Testis (tissue), 5 donors: ENCODE measurements at places on chromosomes 1 and 21. TPM values are rescaled to one million over a fixed set of nuclear protein-coding genes. Genes with fewer than 3 reads are reported as not detected.

Gene PPP1R15B
- total RNA-seq: 42.0 TPM

Gene MAP10
- 8.4 TPM for total RNA-seq

Gene DPYD
- 14.7 TPM for total RNA-seq

- no peak for DNase-seq
- H3K4me3 ChIP-seq: no peak overlapping the region
- H3K27ac ChIP-seq: no peak overlapping the region
- H3K36me3 ChIP-seq: no peaks in the 10 kb centered on the region
Measured at GRCh38 chr1:209416039-209416438, 167.5 kb upstream of the CAMK1G start.

DNA sequence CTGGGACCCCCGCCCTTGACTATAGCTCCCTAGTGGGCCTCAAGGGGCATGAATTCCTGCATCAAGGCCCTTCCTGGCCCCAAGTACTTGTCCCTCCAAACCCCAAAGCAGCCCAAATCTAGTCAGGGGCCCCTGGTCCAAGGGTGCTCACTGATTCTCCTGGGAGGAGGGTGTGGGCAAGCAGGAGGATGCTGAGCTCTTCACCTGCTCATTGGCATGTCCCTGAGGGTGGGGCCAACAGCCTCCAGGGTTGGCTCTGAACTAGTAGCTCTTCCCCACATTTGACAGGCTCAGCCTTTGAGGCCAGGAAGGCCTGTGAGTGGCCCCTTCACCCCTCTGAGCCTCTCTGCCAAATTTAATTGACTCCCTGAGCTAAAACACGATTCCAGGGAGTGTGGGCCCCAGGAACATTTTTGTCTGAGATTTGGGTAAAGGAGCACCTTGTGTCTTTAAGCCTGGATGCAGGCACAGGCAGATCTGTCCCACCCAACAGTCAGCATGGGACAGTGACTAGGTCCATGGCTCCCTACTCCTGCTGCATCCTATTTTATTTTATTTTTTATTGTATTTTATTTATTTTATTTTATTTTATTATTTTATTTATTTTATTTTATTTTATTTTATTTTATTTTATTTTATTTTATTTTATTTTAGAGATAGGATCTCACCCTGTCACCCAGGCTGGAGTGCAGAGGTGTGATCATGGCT is 11.0 kb upstream of the WNT9A start:
- no peak overlapping the region for H3K27ac ChIP-seq
- no peak overlapping the region for H3K4me3 ChIP-seq
- H3K36me3 ChIP-seq: no peaks in the 10 kb centered on the region
- H3K27me3 ChIP-seq: no peaks in the 10 kb centered on the region

- no peak overlapping the region for H3K27ac ChIP-seq
- DNase-seq: no peak
- no peak overlapping the region for H3K4me3 ChIP-seq
- no peaks in the 10 kb centered on the region for H3K4me1 ChIP-seq
Measured at GRCh38 chr1:235429143-235429542, 61.9 kb downstream of the TBCE start.

DNA sequence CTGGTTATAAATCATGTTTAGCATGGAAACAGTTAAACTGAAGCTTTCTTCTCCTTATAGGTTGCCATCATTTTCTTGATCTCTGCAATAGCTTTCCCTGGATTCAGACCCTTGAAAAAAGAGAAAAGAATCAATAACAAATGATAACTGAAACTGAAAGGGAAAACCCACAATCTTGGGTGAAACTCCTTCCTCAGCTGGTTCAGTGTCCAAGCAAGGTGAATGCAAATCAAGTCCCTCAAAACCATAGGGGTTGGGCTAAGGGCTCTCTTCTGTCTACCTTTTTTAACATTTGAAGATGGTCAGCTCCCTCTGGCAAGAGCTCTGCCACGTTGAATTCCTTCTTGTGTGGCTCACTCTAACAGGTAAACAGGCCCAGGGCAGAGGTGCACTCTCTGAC is 7.1 kb upstream of the ATP13A2 start:
- no peak overlapping the region for H3K4me3 ChIP-seq
- H3K4me1 ChIP-seq: no peaks in the 10 kb centered on the region
- H3K27me3 ChIP-seq: no peaks in the 10 kb centered on the region
- H3K27ac ChIP-seq: no peak overlapping the region
- H3K36me3 ChIP-seq: no peaks in the 10 kb centered on the region

- H3K4me3 ChIP-seq: peak within 1 kb of the TSS; percentile 55
- peak; percentile 49 for DNase-seq
- H3K4me1 ChIP-seq: no peaks in the 10 kb centered on the region
- no peaks in the 10 kb centered on the region for H3K36me3 ChIP-seq
Measured at GRCh38 chr1:115089420-115090185, at the start of gene TSPAN2. TSPAN2 (minus strand) TSS chr1:115089503; CDS start chr1:115089432, 71 bp downstream.

DNA sequence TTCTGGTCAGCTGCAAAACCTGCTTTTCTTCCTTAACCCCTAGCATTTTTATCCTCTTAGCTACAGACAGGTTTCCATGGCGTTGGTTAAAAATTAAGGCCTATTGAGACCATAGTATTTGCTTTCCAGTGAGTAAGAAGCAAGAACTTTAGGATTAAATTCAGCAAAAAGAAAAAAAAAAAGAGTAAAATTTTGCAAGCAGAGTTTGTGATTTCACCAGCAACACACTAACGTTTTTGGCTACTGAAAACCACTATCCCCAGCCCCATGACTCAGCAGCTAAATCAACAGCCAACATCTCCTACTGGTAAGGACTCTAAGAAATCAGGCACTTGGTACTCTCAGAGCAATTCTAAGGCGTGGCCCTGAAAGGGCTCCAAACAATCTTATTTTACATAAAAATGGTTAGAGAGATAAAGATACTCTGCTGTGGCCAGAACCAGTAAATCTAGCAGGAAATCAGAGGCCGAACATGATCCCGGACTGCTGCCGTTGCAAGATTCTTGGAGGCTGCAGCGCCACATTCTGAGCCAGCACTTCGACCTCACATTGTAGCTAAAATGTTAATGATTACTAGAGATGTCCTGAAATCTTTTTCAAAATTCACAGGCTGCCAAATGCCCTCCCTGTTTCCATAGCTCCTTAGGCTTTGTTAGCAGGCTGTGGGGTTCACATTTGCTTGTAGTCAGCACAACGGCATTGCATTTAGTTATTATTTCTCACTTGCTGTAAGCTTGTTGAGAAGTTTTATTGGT is 1.6 kb upstream of the ENO1 start:
- peak; percentile 74 for DNase-seq
- peaks cover 53% of the 10 kb centered on the region for H3K4me1 ChIP-seq
- H3K27me3 ChIP-seq: no peaks in the 10 kb centered on the region
- H3K27ac ChIP-seq: peak overlapping the region; percentile 97
